ENCODE measurements at places on chromosomes 2 and 18.
A peak's percentile ranks its signal among the peaks of the same experiment; 100 is the strongest.

DNA sequence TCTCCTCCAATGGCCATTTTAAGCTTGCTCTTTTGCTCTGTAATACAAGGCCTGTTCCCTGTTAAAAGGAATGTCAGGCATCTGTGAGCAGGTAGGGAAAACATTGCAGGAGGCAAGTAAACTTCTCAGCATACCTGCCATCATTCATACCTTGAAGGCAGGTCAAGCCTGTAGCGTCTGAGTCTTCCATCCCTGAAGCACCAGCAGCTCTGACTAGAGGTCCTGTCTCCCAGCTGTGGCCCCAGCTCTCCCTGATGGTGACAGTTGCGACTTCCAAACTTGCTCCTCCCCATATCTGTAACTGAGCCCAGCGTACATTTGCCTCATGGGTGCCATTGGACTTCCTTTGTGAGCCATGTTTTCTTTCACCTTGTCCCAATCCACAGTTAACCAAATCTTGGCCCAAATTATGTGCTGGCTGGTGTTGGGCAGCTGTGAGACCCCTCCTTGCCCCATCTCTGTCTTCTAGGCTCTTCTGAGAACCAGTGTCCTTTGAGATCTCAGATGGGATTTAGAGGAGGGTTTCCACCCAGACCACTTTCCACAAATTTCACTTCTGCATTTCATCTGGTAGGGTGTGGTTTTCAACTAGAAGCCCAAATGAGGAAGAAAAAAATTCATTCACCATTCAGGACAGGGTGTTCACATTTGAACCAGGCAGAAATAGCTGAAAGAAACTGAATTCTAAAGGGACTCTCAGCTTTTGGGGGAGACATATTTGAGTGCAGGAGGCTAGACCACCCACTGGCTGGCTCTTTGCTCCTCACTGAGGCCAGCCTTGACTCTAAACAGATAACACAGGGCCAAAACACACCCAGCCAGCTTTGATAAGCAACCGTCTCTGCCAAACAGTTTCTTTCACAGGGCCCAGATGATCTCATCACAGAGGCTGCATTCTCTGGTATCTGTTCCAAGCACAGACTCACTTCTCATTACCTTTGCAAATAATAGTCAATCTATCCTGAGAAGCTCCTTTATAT is 66.4 kb upstream of the MSH2 start:
- no peak for DNase-seq

- no peak for DNase-seq
These were observed 38.4 kb downstream of the PELI1 start for GRCh38 chr2:64105670-64106461.

GRCh38 chr2:6676241-6676640 is 189.5 kb downstream of the CMPK2 start:
- DNase-seq: no peak

DNA sequence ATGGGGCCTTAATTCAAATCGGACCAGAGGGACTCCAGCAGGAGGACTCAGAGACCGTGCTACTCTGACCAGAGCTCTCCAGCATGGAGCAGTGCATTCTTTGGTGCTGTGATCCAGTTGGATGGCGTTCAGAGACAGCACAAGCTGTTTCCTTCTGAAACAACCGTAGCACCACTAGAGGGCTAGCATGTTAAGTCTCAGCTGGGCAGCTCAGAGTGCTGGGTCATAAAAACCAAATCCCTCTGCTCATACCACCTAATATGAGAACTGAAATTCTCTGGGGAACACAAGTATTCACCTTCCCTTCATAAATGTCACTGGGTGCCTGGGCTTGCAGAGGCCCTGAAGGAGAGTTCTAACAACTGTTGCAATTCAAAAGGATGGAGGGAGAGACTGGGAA is 97.7 kb upstream of the TFCP2L1 start:
- DNase-seq: no peak

DNA sequence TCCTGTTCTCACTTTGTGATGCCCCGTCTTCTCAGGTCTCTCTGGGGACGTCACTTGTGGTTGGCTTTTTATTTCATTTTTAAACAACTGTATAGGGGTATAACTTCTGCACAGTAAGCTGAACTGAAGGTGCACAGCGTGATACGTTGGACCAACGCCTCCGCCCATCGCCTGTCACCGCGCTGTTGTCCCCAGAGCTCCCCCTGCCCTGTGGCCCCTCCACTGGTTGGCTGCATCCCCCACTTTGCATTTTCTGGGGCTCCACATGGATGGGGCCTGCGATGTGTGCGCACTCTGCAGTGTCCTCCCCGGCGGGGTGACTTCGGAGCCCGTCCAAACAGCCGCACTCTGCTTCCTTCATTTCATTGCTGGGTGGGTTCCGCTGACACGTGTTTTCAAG is 14.3 kb downstream of the GPR35 start:
- DNase-seq: no peak

DNA sequence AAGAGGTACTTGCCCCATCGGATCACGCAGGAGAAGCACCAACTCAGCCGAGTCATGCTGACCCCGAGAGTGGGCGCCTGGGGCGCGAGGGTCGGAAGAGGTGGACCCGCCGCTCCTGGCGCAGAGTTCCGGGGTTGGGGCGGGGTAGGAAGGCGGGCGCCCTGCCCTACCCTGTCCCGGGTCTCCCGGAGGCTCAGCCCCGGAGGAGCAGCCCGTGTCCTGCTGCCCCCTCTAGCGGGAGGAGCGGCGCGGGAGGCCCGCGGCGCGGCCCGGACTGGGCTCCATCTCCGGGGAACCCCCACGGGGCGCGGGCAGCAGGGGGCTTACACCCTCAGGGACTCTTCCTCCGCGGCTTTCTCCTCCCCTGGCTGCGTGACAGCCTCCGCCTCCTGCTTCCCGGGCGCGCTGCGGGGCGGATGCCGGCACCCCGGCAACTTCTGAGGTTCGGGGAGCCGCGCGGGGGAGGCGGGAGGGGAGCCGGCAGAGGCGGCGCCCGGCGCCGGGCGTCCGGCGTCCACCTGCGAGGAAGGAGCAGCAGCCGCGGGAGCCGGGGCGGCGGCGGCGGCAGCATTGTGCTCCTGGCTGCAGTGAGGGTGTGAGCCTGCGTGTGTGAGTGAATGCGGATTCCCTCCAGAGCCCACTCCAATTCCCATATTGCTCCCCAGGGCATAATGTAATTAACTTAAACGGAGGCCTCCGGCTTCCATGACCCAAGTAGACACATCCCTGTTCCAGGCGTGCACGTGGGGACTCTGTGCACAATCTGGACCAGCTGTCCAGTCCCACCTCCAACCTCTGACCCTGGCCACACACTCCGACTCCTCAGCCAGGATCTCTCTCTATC is 7.6 kb upstream of the TNS1 start:
- DNase-seq: no peak

DNA sequence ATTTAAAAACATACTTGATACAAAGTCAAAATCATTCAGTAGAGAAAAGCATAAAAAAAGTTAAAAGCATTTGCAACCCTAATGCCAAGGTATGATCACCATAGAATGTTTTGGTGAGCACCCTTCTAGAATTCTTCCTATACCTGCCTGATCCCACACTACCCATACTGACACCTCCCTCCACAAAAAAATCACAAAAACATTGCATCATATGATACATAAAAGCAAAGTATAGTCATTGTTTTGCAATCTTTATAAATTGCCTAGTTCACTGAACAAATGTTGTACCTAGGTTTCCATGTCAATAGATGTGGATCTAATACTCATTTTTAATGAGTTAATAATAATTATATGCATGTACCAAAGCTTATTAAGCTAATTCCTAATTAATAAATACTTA is 54.1 kb downstream of the SLC9A4 start:
- DNase-seq: no peak

DNA sequence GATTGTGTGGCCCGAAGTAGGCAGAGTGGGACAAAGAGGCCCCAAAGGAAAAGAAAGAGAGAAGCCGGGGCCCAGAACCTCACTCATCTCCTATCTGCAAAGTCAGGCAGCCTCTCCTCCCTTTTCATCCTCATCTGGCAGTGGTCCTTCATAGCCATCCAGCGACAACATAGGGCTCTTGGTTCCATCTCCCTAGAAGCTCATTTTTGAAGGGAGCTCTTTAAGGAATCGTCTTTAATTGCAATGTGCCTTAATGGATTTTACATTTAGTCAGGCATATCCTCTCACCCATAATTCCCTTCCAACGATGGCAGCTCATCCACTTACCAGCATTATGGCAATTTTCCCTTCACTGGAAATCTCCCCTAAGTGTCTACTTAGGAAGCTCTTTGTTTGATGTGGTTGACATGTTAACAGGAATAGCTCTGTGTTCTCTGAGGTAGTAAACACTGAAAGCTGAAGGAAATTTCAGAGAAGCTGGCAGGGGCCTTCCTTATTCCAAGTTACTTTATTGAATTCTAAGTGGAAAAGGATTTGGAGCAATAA is 780.6 kb downstream of the TSN start:
- DNase-seq: no peak

GRCh38 chr2:172334988-172335387 is 92.4 kb upstream of the ITGA6 start:
- no peak for DNase-seq

DNA sequence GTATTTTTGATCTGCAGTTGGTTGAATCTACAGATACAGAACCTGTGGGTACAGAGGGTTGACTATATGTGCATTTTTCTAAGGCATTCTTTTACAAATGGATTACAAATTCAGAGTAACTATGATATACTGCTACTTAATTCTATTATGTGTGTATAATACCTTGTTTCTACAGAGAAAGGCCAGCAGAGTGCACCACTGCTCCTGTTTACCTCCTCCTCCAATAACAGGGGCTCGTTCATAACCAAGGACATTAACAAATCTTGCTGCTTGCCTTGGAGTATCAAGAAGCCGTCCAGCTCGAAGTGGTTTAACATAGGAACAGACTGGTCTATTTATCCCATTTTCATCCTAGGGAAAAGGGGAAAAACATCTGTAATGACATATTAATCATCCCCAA is 16.4 kb downstream of the CEP76 start:
- DNase-seq: peak; percentile 27

- DNase-seq: peak; percentile 70
These were observed 233.3 kb downstream of the FHOD3 start for GRCh38 chr18:36530676-36531405.

DNA sequence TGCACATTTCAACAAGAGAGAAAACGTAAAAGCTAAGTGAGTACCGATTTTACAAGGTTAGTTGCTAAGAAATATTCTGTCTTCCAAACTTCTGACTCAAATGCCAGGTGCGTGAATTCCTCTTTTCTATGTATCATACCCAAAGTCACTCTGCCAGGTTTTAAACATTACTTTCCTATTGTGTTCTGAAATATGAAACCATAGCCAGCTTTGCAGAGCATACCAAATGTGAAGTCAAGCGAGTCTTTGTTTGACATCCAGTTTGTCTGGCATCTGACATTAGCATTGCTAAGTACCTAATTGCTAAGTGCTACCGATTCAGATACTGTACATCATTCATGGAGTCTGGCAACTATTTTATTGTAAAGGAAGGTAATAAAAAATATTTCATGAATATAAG is 321.9 kb upstream of the GALNT5 start:
- DNase-seq: peak; percentile 31

- no peak for DNase-seq
These were observed 139.0 kb downstream of the DSC3 start for GRCh38 chr18:30903566-30903965.

DNA sequence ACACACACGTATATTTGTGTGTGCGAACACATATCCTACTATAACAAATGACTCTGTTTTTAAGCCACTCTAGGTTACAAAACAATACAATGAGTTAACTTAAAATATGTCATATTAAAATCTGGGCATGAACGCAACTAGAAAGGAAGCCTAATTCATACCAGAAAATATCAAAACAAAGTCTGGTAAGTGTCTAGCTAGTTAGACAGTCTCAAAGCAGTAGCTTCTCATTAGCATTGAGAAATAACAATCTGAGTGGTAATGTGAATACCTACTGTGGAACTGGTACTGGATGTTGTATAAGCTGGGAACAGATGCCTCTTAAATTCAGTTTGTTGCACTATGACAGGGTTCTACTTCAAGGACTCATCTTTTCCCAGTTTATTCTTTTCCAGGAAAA is 32.5 kb upstream of the WIPF1 start:
- no peak for DNase-seq

DNA sequence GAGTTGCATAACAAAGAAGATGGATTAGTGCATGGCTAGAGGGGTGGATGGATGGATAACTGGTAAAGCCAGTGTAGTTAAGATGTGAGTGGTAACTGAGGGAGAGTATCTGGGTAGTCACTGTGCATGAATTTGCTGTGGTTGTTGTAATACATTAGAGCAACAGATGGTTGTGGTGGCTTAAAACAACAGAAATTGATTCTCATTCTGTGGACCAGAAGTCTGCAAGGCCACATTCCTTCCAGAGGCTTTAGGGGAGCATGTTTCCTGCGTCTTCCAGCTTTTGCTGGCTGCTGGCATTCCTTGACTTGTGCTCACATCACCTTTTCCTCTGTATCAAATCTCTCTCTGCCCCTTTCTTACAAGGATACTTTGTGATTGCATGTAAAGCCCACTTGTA is 155.4 kb downstream of the ASB1 start:
- DNase-seq: no peak

DNA sequence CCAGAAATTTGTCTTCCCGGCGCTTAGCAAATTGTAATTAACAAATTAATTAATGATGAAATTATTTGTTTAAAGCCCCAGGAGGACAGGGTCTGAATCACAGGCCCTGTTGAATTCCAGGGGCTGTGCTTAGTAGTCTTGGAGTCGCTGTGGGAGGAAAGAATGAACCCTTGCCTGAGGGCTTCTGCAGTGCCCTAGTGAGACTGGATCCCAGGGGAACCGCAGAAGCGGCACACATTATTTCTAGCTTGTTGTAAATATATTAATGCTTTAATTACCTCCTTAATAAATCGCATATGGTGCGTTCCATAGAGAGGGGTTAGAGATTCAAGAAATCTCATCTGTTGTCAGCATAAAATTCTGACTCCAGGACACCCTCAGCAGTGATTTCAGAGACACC is 235.4 kb downstream of the CELF4 start:
- no peak for DNase-seq

GRCh38 chr2:30445266-30445821 is 1.7 kb upstream of the LCLAT1 start:
- DNase-seq: no peak

DNA sequence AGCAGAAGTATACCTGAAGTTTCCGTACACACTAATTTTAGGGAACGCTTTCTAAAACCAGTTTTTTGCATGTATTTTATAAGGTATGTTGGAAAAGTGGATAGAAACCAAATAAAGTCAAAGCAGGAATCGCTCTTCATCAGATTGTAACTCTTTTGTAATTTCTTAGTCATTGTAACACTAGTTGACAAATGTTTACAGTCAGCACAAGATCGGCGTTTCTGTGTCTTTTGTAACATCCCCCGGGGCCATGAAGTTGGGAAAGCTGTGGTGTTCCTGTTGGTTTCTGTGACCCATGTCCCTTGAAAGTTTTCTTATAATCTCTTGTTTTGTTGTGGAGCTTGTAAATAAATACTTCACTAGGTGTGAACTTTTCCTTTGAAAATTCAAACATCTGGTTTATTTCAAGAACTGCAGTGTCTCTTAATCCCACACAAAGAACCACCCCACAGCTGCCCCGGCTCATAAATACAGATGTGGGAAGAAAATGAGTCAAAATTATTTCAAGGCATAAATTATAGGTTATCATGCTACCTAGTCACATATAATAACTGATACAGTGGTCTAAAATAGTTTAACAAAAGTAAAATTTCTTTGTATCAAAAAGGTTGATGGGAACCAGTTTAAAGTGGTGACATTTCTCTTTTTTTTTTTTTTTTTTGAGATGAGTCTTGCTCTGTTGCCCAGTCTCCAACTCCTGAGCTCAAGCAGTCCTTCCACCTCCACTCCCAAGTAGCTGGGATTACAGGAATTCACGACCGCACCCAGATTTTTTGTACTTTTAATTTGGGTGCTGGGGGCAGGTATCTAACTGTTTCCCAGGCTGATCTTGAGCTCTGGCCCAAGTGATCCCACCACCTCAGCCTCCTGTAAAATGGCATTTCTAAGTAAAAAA is 751 bp upstream of the NMI start:
- no peak for DNase-seq

Measured in NCI-H1694 (cell line).